Activated CD4-positive, alpha-beta T cell treated with anti-CD3 and anti-CD28 coated beads, Interleukin-2, Interleukin-6, amounts not matched to agents 100 ng/mL and 50 ng/mL, durations not matched to agents 16 hours and 8 hours (primary cell): ENCODE measurements at places on chromosomes 1 and 21.

- DNase-seq: peak; percentile 27
Measured at GRCh38 chr1:58584082-58584895, 7.2 kb upstream of the TACSTD2 start.

DNA sequence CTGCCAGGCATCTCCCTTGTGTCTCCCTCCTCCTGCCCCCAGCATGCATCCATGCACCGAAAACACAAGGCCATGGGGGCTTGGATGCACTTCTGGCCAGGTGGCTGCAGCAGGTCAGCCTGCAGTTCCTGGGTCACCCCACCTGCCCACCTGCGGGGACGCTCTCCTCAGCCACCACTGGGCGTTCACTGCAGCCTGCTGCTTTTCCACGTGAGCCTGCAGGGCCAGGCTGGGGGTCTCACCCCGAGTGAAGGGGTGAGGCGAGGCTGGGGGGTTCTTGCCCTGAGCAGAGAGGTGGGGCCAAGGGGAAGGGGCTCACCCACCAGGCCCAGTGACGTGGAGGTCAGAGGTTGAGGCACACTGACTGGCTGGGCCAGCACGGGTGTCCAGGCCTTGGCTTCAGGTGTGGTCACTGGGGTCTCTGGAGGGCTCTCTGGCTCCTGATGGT is 64.6 kb downstream of the WNT9A start:
- DNase-seq: no peak

DNA sequence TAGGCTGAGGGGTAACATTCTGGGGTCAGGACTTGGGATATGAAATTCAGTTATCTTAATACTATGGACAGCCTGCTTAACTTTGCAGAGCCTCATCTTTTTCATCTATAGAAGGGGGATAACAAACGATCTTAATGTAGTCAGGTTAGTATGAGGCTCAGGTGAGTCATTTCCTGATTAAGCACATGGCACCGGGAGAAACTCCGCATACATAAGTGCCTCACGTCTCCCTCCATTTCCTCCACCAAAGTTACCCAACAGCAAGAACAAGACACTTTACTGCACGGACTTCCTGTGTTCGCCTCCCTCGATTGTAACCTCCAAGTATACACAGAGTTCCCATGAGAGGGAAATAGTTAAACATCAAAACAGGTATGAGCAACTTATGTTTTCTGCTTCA is 112.7 kb upstream of the COA6 start:
- DNase-seq: peak; percentile 57

DNA sequence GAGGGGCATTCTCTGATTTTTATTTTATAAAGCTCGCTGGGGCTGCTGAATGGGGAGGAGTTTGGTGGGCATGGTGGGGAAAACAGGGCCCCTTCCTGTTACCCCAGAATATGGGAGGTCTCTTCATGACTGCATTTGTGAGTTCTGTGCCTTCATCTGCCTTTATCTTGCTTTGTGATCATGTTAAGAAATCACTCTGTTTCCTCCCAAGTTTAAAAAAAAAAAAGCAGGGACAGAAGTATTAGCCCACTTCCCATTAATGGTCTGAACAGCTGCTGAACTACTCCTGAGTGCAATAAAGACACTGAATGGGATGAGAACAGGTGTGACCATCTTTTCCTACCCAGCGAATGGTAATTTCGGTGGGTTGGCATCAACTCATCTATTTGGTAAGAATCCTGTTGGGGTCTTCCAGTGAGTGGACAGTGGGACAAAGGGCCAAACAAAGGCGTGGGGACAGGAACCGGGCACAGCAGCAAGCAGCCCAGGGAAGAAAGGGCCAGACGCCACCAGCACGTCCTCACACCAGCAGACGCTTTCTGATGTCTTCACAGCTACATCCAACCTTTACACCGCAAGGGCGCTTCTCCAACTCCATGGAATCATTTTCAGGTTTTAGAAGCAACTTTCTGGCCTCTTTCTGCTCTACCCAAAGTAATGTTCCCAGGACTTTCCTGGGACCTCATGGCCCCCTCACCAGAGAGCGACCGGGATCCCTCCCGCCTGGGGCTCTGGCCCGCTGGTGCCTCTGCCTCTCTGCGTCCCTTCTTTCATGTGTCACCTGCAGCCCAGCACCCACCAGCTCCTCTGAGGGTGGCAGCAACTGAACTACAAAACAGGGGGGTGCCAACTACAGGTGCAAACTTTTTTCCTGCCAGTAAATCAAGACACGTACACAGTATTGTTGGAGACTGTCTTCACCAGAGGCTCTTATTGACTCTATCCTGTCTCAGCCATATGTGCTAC is 160.2 kb downstream of the ADSS2 start:
- no peak for DNase-seq

DNA sequence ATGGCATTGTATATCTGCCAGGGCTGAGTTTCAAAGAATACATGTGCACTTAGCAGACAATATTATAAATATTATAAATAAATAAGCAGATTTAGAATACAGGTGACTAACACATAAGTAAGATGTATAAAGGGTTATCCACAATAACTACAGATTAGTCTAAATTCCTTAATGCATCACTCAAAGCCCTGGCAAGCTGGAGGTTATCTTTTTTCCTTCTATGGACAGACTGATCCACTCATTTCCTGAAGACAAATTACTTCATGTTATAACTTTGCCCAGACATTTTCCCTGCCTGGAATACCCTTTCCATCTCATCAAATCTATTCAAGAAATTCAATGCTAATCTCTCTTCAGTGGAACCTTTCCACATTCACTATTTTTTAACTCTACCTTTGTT is 38.8 kb downstream of the LUZP1 start:
- no peak for DNase-seq

DNA sequence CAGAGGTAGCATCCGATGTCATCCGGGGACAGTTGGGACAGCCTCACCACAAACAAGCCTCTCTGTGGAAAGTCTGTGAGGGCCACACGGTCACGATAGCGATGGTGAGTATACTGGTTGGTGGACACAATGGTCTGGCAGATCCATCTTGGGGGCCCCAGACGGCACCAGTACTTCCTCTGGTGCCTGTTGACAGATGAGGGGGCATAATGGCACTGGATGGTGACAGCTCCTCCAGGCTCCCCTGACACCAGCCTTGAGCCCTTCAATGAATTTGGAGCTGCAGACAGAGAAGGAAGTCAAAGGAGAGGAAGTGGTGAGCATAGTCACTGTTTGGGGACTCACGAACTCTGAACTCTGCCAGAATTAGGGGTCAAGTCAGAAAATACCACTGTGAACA is 8.0 kb downstream of the FCAMR start:
- DNase-seq: no peak

DNA sequence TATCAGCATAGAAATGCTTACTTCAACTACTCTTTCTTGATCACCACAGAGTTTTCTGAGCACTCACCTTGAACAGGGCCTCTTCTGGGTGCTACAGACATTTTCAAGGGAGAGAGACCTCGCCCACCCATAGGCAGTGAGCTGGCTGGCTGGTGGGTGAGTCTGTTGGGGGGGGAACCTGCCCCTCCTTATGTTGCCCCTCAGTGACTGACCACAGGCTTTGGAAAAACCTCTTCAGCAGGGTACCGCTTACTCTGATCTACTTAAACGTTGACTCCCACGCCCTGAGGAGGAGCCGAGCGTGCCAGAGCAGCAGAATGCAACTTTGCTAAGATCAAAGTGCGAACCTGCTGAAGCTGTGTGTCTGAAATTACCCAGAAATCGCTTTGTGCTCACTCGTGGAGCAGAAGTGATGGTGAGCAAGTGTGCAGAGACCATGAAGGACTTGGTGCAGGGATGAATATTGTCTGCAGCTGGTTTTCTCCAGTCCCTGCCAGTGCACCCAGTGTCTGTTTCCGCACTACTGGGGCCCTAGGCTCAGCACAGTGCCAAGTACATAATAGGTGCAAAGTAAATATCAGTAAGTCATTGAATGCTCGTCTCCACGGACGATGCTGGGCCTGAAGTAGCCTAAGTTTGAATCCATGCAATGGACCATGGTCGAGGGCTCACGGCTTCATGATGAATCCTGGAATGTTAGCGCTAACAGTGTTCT is 158.7 kb upstream of the IRF2BP2 start:
- DNase-seq: peak; percentile 50

GRCh38 chr21:31938330-31939301 is 65.8 kb downstream of the HUNK start:
- DNase-seq: no peak

GRCh38 chr1:172753964-172754363 is 95.1 kb downstream of the FASLG start:
- peak; percentile 12 for DNase-seq

GRCh38 chr1:175186433-175187160 is 6.0 kb downstream of the KIAA0040 start:
- DNase-seq: no peak

DNA sequence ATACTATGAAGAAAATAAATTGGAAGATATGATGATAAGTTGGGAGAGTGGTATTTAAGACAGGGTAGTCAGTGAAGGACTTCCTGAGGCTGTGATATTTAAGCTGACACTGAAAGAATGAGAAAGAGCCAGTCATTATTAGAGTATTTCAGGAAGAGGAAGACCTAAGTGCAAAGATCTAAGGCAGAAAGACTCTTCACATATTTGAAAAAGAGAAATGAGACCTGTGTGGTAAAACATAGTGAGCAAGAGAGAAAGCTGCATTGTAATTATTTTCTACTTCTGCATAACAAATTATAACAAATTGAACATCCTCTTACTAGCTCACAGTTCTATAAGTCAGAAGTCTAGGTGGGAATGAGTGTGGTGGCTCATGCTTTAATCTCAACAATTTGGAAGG is 34.6 kb upstream of the DOCK7 start:
- DNase-seq: peak; percentile 2

DNA sequence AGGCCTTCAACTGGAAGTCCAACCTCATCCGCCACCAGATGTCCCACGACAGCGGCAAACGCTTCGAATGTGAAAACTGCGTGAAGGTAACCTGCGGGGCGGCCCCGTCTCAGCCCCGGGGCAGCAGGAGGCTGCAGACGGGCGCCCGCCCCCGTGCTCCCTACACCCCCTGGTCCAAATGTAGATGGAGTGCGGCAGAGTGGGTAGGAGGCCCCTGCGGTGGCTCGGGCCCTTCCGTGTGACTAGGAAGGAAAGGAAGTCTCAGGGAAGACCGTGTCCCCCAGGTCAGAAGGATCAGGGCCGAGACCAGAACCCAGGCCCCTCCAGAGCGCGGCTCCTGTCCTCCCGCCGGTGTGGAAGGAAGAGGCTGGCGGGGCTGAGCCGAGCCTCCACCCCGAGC is 49.7 kb upstream of the ARHGEF16 start:
- DNase-seq: no peak

DNA sequence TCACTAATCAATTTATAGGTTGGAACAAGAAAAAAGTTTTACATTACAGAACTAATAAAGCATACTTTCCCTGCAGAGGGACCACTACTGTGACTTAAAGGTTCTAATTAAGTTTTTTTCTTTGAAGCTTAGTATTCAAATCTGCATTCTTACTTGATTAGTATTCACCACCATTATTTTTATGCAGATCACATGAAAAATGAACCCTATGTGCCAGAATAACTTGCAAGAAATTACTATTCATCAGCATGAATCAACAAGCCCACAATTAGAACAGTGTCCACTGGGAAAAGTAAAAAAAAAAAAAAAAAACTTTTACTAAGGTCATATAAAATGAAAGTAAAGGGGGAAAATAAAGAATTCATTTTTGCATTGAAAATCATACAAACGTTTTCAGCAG is 90.8 kb downstream of the SMYD3 start:
- DNase-seq: no peak

- DNase-seq: no peak
Measured at GRCh38 chr21:35547946-35548774, 499.1 kb upstream of the RUNX1 start.

DNA sequence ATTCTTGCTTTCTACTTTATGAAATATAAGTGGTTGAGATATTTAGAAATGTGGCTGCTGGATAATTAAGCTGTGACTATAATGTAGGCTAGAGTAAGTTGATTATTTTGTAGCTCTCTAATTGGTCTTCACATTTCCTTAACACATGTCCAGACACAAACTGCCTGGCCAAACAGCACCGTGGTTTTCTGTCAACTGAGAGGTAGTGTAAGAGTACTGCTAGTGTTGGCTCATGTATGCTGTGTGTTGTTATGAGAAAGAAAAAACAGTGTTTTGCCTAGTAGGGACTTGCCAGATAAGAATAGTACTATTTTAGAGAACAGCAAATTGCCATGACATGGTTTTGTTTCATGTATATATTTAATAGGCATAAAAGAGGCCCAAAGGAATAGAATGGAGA is 37.1 kb downstream of the TMED5 start:
- DNase-seq: no peak

- no peak for DNase-seq
Measured at GRCh38 chr1:244060686-244061085, 9.6 kb downstream of the ZBTB18 start.

DNA sequence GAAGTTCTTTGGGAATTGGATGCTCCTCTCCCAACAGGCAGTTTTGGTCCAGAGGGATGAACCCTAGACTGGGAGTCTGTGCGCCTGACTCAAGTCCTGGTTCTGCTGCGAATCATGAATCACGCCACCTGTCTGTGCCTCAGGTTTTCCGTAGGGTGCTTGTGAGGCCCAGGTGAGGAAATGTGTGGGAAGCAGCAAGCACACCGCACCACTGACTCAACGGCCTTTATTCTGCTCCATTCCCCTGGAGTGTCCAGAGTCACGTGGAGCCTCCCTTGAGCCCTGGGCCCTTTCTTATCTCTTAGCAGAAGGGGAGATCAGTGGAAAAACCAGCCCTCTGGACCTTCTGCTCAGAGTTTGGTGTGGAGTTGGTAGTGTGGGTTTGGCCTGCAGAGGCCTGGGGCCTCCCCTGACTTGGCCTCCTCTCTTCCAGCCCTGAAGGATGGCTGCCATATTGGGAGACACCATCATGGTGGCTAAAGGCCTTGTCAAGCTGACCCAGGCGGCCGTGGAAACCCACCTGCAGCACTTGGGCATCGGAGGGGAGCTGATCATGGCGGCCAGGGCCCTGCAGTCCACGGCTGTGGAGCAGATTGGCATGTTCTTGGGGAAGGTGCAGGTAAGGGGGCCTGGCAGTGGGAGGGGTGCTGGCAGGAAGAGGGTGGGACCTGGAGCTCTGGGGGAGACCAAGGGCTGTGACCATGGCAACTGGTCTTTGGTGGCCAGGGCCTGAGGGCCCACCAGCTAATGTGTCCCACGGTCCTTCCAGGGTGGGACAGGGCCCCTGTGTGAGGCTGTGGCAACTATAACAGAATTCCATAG is 21.1 kb downstream of the COQ8A start:
- no peak for DNase-seq

GRCh38 chr1:43104027-43104763 is 67.9 kb downstream of the EBNA1BP2 start:
- no peak for DNase-seq

- DNase-seq: no peak
Measured at GRCh38 chr1:175400766-175401165, 208.2 kb upstream of the KIAA0040 start.

GRCh38 chr1:5885471-5886139 is 106.6 kb downstream of the NPHP4 start:
- DNase-seq: no peak

DNA sequence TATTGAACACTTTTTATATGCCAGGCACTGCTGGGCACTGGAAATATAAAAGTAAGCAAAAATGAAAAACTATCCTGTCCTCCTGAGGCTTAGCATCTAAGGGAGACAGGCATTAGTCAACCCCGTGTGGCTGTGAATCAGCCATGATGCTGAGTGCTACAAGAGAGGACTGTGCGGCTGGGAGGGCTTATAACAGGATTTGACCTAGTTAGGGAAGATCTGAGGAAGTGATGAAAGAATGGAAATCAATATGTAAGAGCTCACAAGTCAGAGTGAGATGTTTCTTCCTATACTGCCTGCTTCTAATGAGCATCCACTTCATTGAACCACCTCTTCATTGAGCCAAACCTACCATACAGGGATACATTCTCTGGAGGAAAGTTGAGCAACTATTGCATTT is 15.1 kb downstream of the TRIM45 start:
- no peak for DNase-seq
